Keratinocyte (primary cell): ENCODE measurements at places on chromosomes 12 and 14. TPM values are rescaled to one million over a fixed set of nuclear protein-coding genes. Genes with fewer than 3 reads are reported as not detected.

The CHPT1 gene
- polyA plus RNA-seq, result 4.7 to 12.7 TPM (median 7.8 TPM) in 3 replicates

The CD163 gene
- polyA plus RNA-seq, result 0.08 to 0.43 TPM (median 0.14 TPM) in 3 replicates

GRCh38 chr12:23949348-23950209 is at the start of gene SOX5:
TSS of gene SOX5 (minus strand) at chr12:23949670. CDS start at chr12:23949601, 69 bp downstream.
- H3K27ac ChIP-seq, result no peak within 1 kb of the TSS
- DNase-seq, result no peak
- H3K27me3 ChIP-seq, result no peaks in the 10 kb centered on the region

The ANO4 gene
- polyA plus RNA-seq, result 11.2 to 18.1 TPM (median 16.7 TPM) in 3 replicates

DNA sequence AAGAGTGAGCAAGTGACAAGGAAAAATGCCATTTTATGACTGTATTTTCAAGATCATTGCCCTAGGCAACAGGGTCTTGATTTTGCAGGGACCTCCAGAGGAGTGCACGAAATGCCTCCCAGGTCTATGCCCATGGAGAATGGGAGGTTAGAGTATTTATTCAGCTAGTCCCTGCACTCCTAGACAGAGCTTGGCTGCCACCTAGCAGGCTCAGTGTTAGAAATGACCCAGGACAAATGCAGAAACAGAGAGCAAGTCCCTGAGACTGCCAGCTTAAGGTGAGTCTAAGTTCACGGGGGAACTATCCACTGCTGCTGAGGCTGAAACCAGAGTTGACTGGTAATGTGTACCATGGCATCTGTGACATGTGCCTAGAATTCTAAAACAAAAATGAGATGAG is 506.4 kb downstream of the MED13L start:
- no peak for DNase-seq
- no peak overlapping the region for H3K27ac ChIP-seq
- H3K4me3 ChIP-seq, result no peak overlapping the region
- H3K4me1 ChIP-seq, result no peaks in the 10 kb centered on the region

DNA sequence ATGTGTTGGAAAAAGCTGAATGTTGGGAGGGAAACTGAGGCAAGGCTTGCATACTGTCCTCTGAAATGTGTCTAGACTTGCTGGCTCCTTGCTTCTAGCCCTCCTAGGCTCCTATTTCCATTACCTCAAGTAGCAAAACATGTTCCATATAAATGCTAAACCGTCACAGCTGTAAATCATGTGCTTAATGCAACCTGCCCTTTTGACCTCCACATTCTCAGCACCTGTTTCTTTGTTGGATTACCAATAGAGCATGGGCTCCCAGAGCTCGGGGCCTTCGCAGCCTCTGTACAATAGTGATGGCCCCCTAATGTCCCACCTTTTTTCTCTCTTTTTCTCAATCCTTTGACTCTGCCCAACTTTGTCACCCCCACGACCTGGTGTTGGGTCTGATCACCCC is 23.3 kb downstream of the RERGL start:
- no peaks in the 10 kb centered on the region for H3K27me3 ChIP-seq
- no peaks in the 10 kb centered on the region for H3K4me1 ChIP-seq

The OAS1 gene
- polyA plus RNA-seq, result 88.3 to 102 TPM (median 95.0 TPM) in 3 replicates

The SRRM4 gene
- not detected in 3 replicates for polyA plus RNA-seq
